Stimulated activated CD4-positive, alpha-beta T cell treated with anti-CD3 and anti-CD28 coated beads, Interleukin-2, amount 100 ng/mL, for 4 hours (primary cell): ENCODE measurements at places on chromosomes 12 and 14.

- no peak for DNase-seq
These were observed 77.5 kb downstream of the GALNT9 start for GRCh38 chr12:132251741-132252490.

DNA sequence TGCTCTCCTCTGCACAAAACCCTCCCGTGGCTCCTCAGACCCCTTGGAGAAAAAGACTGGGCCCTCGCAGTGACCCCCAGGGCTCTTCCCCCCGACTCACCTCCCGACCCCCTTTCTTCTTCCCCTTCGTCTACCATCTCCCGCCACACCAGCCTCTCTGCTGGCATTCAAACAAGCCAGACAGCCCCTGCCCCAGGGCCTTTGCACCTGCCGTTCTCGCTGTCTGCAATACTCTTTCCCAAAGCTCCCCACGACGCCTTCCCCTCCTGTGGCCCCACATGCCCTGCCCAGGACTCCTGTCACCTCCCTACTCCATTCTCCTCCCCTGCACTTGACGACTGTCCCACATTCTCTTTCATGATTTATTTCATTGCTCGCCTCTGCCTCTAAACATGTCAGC is 115.7 kb downstream of the PHETA1 start:
- DNase-seq = no peak

DNA sequence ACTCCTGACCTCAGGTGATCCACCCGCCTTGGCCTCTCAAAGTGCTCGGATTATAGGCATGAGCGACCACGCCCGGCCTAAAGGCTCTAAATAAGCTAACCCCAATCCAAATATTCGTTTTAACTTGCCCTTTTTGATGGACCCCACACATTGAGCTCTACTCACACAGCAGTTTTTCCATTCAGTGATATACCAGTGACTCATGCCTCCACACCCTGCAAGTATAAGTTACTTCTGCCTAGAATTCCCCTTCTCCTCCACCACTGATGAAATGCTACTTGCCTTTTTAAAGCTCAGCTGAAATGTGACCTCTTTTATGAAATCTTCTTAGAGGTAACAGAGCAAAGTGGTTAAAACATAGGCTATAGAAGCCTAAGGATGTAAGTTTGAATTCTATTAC is 68.8 kb downstream of the EXOC5 start:
- no peak for DNase-seq

GRCh38 chr12:91347481-91348214 is 165.0 kb upstream of the DCN start:
- no peak for DNase-seq

DNA sequence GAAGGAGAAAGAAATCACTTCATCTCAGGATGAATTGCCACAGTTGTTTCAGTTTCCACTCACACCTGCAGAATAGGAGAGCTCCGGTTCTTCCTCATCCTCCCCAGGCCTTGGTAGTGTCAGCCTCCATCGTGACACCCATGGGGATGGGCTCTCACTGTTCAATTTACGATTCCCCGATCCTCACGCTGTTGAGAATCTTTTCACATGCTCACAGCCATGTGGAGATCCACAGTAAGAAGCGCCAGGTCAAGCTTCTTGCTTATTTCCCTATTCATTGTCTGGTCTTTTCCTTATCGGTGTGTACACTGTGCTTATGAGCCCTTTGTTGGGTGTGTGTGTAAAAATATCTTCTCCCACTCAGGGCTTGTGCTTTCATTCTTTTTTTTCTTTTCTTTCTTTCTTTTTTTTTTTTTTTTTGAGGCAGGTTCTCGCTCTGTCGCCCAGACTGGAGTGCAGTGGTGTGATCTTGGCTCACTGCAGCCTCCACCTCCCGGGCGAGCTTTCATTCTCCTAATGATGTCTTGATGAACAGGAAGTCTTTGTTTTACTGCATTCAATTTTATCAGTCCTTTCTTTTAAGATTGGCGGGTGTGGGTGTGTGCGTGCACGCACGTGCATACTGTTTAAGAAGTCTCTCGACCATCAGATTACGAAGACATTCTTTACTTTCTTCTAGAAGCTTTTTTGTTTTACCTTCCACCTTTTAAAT is 21.5 kb downstream of the RIN3 start:
- DNase-seq = peak; percentile 32

GRCh38 chr12:122961531-122962329 is 4.5 kb downstream of the ABCB9 start:
- DNase-seq = no peak

DNA sequence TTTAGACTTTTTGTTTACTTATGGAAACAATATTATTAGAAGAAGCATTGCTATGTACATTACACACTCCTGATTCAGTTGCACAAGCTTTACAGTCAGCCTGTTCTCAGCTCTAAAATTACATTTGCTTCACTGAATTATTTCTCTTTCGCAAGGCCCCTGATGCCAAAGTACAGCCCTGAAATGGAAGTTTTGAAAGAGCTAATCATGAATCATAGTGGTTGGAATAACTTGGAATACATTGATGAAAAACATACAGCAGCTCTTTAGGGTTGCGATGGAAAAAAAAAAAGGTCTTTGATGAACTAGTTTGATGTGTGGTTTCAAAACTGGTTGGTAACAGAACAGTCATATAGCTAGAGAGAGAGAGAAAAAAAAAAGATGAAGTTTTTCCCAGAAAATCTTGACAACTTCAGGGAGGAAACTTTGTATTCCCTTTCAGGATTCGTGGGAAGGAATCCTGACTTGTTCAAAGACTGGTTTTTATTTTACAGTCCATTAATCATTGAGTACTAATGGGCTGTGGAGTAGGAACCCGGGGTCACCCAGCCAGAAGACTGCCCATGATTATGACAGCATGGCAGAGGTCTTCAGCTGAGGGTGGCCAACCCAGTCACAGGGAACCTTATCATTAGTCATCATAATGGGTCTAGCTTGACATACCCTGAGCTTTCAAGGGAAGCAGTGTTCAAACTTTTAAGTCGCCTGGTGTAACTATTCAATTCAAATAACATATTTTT is 460.1 kb downstream of the NAV3 start:
- DNase-seq = no peak

DNA sequence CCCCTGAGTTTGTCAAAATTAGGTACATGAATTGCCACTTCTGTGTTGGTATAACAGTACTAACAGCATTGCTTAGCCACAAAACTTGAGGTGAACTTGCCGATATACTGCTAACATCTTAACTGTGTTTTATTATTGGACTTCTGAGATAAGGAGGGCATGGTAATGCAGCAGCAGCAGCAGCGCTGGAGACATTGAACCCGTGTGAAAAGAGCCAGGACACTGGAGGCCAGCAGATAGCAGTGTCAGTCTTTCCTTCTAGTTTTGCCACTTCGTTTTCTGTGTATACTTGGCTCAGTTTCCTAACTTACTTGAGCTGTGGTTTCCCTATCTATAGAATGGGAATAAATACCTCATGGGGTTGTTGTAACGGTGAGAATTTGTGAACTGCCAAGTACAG is 82.7 kb downstream of the KTN1 start:
- no peak for DNase-seq

DNA sequence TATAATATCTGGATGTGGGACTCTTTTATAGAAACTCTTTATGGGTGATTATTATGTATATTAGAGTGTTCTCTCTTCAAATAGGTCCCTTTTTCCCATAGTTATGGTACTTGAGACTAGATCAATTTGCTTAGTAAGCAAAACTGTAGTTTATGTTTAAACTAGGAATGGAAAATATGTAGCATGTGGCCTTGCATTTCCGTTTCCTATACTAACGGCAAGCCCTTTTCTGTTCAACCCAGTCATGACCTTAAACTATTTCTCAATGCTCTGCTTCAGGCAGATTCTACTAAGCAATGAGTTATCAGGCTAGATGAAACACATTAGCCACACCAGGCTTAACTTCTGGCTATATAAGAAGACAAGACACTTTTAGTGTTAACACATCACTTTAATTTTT is 84.6 kb downstream of the OTOGL start:
- DNase-seq = no peak

GRCh38 chr12:115423546-115423987 is 739.6 kb upstream of the TBX3 start:
- DNase-seq = no peak

GRCh38 chr12:57340104-57340503 is 89.1 kb upstream of the STAC3 start:
- DNase-seq = no peak

DNA sequence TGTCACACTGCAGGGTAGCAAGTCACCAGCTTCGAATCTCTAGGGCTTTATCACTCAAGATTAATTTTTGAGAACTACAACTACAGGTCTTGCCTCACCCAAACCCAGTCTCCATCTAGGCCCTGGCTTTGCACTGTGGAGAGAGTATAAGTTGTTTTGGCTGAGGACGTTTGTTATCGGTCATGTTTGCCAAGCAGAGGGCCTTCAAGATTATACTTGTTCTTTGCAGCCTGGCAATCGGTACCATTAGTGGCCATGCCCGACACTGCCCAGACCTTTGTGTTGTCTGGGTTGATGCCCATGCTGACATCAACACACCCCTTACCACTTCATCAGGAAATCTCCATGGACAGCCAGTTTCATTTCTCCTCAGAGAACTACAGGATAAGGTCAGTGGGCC is 25.7 kb downstream of the ARG2 start:
- no peak for DNase-seq

GRCh38 chr12:110540048-110540447 is 37.9 kb downstream of the RAD9B start:
- DNase-seq = no peak

DNA sequence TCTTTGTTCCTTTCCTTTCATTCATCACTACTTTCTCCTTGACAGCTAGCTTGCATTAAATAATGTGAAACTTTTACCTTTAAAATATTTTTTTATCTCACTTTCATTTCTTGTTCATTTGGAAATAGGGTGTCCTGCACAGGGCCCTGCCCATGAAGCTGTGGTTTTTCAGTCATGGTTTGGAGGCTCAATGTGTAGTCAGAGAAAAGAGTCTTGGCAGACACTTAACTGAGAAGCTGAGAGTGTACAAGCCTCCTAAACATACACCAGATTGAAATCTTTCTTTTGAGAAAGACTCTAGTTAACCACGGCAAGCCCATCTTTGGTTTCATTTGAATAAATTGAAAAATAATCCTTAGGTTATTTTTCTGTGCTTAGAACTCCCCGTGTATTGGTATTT is 74.2 kb downstream of the KICS2 start:
- DNase-seq = no peak

DNA sequence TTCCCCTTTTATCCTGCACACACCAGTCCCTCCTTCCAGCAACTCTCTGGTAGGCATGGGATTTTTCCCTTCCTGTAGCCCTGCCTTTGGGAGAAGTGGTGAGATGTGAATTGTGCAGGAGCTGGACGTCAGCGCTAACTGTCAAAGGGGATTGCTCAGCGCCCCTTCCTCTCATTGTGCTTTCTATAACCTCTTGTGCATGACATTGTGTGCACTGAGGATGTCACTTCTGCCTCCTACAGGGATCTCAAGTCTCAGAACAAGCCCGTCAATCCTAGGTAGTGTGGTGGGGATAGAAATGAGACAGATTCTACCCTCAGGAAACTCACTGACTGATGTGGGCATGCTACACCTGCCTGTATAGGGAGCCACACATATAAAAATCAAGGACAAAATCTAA is 8.7 kb downstream of the KCNA5 start:
- DNase-seq = no peak

DNA sequence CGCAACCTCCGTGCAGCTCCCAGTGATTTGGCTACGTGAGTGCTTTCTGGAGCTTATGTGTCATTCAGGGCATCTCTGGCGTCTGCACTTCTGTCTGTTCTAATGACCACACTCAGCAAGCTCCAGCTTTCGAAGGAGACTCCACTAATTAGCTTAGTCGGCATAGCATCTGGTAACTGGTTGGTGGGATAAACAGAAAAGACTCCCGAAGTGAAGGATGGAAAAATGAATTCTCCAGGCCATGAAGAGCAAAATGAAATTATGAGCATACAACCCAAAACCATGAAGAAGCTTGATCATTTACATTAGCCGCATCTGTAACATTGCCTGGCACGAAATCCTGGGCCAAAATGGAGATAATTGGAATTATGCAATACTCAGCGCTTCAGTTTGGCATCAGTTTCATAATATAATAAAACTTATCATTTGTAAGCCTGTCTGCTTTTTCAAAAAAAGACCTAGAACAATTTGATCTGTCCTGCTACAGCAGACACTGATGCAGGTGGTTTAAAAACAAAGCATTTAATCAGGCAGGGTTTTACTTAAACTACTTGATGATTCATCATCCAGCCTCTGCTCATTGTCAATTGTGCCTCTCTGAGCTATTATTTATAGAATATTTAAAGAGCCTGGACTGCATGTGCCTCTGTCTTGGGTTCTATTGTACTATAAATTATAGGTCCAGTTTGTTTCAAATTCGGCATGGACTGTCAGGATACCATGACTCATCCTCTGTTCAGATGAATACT is 87.4 kb downstream of the SYT1 start:
- DNase-seq = no peak

- DNase-seq = no peak
These were observed 1207.3 kb downstream of the SLC16A7 start for GRCh38 chr12:60803147-60803546.

DNA sequence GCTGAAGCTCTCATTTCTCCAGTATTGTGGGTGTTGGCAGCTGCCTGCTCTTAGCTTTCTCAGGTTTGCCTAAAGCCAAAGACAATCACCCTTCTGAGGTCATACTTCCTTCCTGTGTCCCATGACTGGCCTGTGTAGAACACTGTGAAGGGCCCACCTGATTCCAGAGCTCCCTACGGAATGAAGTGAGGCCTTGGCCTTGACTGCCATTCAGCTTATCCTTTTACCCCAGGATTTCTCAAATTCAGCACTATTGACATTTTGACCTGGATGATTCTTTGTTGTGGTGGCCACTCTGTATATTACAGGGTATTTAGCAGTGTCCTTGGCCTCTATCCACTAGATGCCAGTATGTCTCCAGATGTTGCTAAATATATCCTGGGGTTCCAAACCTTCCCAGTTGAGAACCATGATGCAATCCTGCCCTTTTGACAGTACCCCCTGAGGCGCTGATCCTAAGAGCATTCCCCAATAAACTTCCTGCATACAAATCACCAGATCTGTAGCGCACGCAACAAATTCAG is 112.3 kb upstream of the KRR1 start:
- DNase-seq = no peak

- DNase-seq = no peak
These were observed 25.4 kb downstream of the MIS18BP1 start for GRCh38 chr14:45227566-45227965.

DNA sequence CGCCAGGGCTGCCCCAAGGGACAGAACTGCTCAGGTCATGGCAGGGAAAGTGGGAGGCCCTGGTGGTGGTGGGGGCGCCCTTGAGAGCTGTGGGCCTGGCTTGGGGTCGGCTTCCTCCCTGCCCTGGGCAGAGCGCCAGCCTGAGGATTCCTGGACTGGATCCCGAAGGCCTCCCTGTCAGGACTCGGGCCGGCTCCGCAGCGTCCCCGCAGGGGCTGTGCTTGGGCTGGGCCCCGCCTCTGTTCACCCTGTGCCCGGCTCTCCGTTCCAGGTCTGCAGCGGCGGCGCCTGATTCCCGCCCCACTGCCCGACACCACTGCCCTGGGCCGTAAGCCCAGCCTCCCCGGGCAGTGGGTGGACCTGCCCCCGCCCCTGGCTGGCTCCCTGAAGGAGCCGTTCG is 39.9 kb downstream of the KIF26A start:
- no peak for DNase-seq

- DNase-seq = no peak
These were observed 12.0 kb downstream of the OSBPL8 start for GRCh38 chr12:76547526-76547925.
